ENCODE measurements at places on chromosomes 4 and X.

- no peak for DNase-seq
Observed at GRCh38 chr4:44421330-44422065, 27.1 kb downstream of the KCTD8 start.

DNA sequence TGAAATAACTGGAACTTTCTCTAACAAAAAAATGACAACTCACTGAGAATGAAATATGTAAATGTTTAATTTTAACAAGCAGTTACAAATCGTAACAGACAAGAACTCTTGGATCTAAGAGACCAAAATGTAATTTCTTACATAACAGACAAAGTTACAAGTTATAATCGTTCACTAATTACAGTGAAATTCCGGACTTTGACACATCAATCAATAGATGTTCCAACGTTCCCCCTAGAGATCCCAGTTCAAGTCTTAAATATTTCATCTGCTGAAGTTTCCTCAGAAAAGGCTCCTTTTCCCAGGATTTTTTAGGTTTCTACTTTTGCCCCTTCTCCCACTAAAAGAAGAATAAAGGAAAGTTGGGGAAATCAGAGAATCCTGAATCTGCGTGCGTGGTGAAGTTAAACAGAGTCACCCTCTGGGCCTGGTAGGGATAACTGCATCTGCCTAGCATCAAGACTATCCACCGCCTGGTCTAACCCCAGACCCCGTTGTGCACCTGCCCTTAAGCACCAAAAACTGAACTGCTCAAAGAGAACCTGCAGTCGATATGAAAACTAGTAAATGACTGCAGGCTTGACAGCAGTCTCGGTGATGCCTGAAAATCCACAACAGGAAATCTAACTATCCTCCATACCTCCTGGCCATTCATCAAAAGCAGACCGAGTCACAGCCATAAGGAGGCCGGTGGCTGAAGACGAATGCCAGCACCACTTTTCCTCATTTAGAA, 2.3 kb downstream of the IRF2 start:
- DNase-seq = no peak

DNA sequence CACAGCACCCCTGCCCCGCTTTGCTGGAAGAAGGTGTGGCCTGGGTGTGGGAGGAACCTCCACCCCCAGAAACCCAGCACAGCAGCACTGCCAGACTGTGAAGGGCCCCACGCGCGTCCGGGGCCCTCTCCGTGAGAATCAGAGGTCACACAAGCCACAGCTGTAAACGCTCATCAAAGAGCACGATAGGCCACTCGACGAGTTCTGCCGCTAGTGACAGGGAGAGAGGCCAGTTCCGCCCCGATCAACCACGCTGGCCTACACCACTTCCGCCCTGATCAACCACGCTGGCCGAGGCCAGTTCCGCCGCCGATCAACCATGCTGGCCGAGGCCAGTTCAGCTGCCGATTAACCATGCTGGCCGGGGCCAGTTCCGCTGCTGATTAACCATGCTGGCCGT, 25.9 kb upstream of the ADRA2C start:
- no peak for DNase-seq

DNA sequence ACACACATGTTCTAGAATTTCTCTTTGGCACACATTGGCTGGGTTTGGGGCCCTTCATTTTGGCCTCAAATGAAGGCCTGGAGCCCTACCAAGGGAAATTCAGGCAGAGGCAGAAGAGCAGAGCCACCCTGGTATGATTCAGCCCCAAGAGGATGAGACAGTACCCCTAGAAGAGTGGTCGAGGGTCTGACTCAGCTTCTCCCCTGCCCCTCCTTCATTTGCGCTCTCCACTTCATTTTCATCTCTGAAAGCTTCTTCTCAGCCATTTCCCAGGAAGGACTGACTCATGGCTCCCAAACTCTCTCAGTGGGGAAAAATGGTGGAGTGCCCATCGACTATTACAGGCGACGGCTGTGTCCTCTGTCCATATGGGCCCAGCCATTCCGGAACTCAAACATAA, 43.5 kb downstream of the MAMLD1 start:
- DNase-seq = no peak

GRCh38 chr4:17765514-17766286, 15.7 kb downstream of the FAM184B start:
- no peak for DNase-seq

GRCh38 chr4:54231768-54232688, 2.9 kb downstream of the PDGFRA start:
- no peak for DNase-seq

- DNase-seq = no peak
Observed at GRCh38 chr4:6367371-6367851, 97.8 kb downstream of the WFS1 start.

DNA sequence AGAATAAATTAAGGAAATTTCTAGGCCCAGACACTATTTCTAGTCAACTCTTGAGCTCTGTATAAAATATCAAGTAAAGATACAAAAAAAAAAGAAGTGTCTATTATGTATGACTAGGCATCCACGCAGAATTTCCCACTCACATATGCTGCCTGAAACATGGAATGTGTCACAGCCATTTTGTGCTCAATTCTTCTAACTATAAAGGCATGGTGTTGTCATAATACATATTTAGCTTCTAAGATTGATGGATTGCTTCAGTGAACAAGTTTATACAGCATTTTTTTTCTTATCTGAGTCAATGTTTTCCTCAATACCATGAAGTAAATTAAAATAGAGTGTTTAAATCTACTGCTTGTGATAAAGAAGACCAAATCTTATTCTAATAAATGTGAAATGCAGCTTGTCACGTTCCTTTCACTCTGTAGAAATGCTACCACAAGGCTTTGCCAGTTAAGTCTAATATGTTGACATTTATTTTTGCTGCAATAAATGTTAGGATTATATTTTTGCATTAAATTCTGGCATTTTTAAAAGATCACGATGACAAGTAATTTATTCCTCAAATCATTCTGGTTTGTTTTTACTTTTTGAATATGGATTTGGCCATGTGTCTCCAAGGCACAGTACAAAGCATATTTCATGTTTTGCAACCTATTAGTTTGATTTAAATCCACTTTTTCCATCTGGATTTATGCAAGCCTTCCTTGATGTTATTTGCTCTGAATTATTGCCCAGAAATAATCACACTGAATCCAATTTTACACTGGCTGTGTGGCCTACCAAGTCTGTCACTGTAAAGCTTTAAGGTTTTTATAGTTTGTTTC, 1829.0 kb upstream of the PCDH7 start:
- DNase-seq = no peak

DNA sequence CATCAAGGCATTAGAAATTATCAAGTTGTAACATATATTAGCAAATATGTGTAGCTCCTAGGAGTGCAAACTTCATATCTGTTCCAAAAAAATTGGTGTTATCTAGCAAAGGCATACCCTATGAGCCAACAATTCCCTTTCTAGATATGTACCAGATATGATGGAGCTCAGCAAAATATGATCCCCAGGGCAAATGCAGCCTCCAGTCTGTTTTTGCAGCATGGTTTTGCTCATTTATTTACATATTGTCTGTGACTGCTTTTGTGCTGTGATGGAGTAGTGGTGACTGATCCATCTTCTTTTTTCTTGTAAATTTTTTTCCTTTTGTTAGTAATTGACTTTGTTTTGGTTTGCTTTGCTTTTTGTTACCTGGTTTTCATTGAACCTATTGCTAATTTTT, 41.0 kb downstream of the CEP135 start:
- DNase-seq = no peak

GRCh38 chr4:166518315-166518714, 645.3 kb downstream of the TLL1 start:
- no peak for DNase-seq

- DNase-seq = no peak
Observed at GRCh38 chrX:109660435-109661143, 35.6 kb upstream of the KCNE5 start.

DNA sequence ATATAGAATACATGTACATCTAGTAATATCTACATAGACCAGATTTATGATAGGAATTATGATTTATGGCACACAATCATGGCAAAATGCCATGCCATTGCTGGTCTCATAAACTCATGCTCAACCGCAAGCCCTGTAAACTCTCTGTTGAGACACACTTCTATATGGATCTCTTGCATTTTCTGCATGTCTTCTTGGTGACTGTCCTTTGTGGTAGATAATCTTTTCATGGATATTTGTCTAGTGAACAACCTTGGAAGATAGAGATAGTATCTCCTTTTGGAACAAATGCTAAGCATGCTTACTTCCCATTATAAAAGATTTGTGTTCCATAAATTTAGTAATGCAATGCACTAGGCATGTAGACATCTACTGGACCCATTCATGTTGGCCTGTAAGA, 328.0 kb downstream of the NAF1 start:
- no peak for DNase-seq

- no peak for DNase-seq
Observed at GRCh38 chr4:24266951-24267722, 317.2 kb downstream of the DHX15 start.

- no peak for DNase-seq
Observed at GRCh38 chr4:60463857-60464502, 736.1 kb upstream of the ADGRL3 start.

GRCh38 chrX:131942034-131942433, 81.1 kb upstream of the STK26 start:
- no peak for DNase-seq

Data from cerebellar nuclear complex (tissue), 1 donor.